Bladder microvascular endothelial cell (primary cell): ENCODE measurements at places on chromosomes 7 and 10. TPM values are rescaled to one million over a fixed set of nuclear protein-coding genes. Genes with fewer than 3 reads are reported as not detected.

The PTPRZ1 gene
- total RNA-seq: under 0.01 TPM in 1 of 2 replicates, not detected in the other

The HHEX gene
- 36.6 and 66.4 TPM in 2 replicates for total RNA-seq

The ACTL6B gene
- not detected in 2 replicates for total RNA-seq

The ZDHHC6 gene
- total RNA-seq: 18.9 and 30.8 TPM in 2 replicates
